ENCODE measurements at places on chromosomes 5 and 9.

DNA sequence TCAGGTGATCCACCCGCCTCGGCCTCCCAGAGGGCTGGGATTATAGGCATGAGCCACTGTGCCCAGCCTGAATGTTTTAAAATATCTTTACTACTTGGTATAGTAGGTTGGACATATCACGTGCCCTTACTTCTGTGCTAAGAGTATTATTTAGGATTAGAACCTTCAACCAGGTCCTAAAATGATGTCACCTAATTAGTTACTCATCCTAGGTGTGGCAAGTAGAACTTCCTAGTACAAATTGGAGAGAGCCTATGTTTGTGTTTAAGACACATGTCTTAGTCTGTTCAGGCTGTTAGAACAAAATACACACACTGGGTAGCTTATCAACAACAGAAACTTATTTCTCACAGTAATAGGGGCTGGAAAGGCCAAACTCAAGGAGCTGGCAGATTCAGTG is 51.5 kb downstream of the ZFAND5 start:
- DNase-seq = no peak

GRCh38 chr5:179194201-179194910 is 134.2 kb downstream of the ZNF354C start:
- no peak for DNase-seq

DNA sequence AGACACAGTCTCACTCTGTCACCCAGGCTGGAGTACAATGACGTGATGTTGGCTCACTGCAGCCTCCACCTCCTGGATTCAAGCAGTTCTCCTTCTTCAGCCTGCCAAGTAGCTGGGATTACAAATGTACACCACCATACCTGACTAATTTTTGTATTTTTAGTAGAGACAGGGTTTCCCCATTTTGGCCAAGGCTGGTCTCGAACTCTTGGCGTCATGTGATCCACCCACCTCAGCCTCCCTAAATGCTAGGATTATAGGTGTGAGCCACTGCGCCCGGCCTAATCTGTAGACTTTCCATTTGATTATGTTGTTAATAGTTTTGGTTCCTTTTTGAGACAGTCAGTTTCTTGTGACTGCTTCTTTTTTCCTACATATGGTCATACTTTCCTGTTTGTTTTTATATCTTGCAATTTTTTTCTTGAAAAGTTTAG is 31.0 kb downstream of the MTREX start:
- peak; percentile 58 for DNase-seq

DNA sequence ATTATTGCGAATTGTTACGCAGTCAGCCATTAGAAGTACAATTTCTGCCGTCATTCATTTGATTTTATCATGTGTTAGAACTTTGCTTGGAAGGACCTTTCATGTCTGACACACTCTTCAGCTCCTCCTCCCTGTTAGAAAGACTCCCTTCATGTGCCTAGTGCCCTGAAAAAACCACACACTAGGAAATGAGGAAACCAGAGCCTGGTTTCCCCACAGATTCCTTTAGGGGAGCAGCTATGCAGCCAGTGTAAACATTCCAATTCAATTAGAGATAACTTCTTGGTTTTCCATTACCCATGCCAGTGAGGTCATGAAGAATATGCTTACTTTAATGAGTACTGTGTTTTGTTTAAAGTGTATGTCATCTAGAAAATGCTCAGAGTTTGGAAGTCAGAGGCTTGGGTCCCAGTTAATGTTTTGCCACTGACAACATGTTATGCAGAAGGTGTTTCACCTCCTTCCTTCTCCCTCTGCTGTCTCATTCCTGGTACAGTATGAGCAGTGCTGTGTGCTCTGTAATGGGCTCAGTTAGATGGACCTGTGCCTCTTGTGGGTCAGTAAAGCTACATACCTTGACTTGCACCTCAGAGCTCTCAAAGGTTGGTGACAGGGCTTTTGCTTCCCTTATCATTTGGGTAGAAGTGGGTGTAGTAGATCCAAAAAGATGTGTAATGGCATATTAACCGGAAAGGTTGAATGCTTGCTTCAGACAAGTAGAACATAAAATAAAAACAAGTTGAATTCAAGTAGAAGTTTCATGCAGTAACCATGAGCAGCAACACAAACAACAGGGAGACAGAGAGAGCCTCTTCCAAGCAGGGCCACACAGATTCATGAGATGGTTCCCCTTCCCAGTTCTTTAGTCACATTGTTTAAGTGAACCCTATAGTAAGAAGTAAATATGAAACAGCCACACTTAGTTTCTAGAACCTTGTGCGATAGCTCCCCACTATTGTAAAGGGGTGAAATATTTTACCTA is 52.6 kb upstream of the TNFAIP8 start:
- DNase-seq = peak; percentile 49

All from suppressor macrophage treated with lipopolysaccharide for 1 hour (primary cell).